ENCODE measurements at places on chromosomes 1 and 21.

GRCh38 chr1:10204003-10204642 is 6.2 kb upstream of the KIF1B start:
- DNase-seq: no peak

DNA sequence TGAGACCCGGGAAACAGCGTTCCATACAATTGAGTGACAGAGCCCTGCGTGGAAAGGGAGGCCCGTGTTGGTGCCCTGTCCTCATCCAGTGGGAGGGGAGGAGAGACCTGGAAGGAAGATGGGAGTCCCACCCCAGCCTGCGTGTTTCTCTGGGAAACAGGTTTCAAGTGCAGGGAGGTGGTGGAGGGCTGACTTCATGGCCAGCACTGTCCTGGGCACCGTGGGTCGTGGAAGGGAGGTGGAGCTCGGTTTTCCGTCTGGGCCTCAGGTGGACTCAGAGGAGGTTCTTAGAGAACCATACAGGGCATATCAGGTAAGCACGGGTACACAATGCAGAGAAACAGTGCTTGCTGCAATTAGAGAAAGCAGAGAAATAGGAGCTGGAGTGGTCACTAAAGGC is 222.6 kb downstream of the CAMTA1 start:
- no peak for DNase-seq

DNA sequence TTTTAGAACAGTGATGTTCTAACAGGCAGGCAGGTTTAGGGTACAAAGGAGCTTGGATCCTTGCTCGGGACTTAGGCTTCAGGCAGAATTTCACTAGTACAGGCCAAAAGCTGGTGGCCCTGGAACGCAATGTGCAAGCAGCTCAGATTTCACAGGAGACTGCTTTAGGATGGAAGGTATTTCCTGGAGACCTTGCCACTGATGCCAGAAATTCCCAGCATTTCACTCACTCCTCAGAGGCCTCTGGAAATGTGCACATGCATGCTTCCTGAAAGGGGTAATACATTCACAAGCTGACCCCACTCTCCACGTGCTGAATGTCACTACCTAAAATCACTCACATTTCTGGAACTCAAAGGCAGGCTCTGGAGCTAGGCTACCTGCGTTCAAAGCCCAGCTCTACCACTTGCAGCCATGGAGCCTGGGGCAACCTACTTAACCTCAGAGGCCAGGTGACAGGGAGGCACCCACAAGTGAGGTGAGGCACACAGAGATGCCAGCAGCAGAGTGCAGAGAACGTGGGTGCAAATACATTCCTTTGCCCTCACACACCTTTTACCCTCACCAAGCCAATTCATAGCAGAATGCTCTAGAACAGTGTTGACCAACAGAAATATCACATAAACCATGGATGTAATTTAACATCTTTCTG is 56.5 kb downstream of the CDC7 start:
- no peak for DNase-seq

DNA sequence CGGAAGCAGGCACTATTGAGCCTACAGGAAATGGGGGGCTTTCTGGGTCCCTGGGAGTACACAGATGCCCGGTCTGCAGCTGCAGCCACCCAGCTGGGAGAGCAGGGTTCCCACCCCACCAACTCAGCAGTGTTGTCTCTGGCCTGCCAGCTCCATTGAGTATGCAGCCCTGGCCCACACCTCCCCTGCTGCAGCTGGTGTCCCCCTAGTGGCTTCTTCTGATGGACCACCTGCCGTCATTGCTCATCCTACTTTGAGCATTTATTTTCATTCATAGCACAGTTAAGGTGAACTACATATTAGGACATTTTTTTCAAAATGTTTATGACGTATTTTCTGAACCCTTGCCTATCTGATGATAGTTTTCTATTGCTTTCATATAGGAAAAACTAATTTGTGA is 189.8 kb upstream of the LYPLAL1 start:
- no peak for DNase-seq

GRCh38 chr1:165109013-165109412 is 247.5 kb downstream of the LMX1A start:
- DNase-seq: no peak

- no peak for DNase-seq
Observed at GRCh38 chr1:203534526-203534925, 40.6 kb downstream of the OPTC start.

GRCh38 chr1:183554577-183554976 is 35.7 kb downstream of the NCF2 start:
- no peak for DNase-seq

DNA sequence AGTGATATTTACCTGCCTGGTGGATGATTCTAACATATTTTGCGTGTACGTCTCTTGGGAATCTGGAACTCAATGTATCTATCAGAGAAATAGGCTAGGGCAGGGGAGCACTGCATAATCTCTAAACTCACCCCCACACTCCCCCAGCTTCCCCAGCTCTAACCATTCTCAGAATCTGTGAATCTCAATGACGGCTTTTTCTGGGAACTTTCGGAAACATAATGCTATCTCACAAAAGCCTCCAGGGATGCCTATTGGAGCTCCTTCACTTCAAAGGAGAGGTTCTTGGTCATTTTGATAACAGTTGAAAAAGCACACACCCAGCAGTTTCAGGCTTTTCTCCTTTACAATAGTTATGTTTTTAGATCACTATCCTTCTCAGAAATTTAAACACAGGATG is 113.8 kb upstream of the MAGI3 start:
- no peak for DNase-seq

DNA sequence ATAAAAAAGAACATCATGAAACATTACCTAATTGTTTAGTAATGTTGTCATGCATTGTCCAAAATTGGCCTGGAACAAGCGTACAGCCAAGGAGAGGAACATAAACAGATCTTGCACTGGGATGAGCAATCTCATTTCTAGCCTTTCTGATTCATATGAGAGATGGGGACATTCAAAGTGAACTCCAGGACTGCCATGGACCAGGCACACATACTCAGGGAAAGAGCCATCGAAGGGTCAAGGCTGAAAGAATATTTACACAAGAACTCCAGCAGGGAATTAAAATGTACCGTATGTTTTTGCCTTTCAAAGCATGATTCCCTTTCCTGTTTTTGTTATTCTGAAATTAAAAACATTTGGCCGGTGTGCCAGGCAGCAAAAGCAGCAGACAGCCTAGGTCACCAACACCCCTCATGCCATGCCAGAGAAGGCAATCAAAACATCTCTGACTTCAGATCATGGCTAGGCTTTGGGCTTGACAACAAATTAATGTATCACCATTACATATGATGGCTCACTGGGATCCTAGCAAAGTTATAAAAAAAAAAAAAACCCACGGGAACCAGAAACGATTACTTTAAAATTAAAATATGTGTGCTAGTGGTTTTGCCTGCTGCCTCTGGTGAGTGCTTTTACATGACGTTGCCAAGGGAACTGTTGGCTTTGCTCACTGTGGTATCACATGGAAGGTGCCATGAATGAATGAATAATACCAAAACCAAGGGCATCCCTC is 159.8 kb downstream of the TGFBR3 start:
- DNase-seq: no peak
